ENCODE measurements at places on chromosomes 6 and 20.

DNA sequence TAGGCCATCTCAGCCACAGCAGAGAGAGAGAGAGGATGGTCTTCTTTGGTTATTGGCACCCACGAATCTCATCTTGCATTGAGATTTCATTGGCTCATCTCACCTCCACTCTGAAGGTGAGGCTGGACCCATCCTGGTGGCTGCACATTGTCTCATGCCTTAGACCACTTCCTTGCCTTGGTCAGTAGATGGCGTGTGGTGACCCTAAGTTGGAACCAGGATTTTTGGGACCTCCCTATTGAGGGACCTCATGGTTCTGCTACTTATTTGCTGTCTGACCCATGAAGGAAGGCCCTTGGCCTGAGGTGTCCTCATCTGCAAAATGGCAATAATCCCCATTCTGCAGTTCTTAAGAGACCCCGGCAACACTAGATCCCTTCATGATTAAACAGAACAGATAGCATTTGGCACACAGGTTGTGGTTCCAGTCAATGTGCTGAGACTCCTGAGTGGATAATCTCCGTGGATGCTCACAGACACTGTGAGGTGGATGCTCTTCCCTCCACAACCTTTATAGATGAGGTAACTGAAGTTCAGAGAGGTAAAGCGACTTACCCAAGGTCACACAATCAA is 21.5 kb upstream of the AAR2 start:
- no peak for DNase-seq

GRCh38 chr20:36663031-36663430 is 17.0 kb upstream of the SLA2 start:
- no peak for DNase-seq

DNA sequence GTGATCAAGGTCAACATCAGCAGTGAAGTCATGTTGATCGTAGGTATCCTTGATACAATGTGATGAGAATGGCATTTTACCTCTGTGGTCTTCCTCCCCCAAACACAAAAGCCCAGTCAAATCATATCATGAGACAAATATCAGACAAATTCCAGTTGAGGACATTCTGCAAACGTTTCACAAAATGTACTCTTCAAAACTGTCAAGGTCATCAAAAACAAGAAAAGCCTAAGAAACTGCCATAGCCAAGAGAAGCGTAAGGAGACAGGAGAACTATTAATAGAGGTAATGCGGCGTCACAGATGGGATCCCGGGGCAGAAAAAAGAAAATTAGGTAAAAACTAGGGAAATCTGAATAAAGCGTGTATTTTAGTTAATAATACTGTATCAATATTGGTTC is 7.4 kb upstream of the CDYL start:
- no peak for DNase-seq

DNA sequence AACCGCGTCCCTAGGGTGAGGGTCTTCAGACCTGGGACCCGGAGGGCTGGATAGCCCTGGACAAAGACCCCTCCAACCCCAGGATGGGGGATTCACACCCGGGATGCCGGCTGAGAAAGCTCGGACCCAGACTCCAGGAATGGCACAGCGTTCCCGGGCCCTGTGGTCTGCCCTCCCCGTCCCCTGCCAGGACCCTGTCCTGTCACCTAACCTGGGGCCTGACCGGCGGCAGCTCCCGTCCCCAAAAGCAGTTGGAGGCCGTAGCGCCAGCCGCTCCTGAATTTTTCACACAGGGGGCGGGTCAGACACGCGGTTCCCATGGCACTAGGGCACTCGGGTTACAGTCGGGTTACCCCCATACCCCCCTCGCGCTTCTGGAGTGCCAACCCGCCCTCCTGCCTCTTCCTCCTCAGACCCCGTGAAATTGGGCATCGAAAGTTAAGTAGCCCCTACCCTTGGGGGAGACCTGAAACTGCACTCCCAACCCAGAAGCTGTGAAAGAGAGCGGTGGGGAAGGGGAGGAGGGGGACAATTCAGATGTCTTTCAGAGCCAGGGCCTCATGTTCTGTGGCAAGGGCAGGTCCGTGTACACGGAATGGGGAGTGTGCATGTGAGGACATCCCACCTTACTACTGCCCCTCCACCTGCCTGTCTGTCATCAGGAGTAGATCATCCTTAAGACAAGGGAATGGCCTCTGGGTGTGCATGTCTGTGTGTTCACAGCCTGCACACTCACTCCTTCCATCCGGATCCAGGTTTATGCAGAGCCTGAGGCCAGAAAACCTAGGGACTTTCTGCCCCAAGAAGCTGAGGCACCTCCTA is 595 bp downstream of the REM1 start:
- DNase-seq = no peak

GRCh38 chr6:9250852-9251251 is 815.5 kb upstream of the SLC35B3 start:
- DNase-seq = peak; percentile 53

DNA sequence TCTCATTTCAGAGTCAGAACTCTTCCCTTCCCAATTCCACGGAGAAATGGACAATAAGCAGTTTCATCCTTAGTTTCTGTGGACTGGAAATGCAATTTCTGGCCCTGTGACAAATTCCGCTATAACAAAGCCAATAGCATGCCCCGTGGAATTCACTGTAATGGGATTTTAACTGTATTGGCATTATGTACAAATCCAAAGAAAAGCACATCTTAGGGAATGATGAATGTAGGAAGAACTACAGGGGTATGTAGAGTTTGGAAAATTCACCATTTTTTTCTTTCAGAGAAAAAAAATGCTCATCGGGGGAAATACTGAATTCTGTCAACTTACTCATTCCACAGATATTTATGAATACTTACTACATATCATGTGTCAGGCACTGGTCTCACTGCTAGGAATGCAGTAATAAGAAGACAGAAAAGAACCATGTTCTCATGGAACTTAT is 43.5 kb downstream of the KIF6 start:
- no peak for DNase-seq
